ENCODE measurements at places on chromosomes 6 and 20.
A peak's percentile ranks its signal among the peaks of the same experiment; 100 is the strongest.

- DNase-seq = no peak
Observed at GRCh38 chr20:6886065-6886729, 118.7 kb downstream of the BMP2 start.

GRCh38 chr6:15296249-15296648 lies 50.4 kb downstream of the JARID2 start:
- no peak for DNase-seq

DNA sequence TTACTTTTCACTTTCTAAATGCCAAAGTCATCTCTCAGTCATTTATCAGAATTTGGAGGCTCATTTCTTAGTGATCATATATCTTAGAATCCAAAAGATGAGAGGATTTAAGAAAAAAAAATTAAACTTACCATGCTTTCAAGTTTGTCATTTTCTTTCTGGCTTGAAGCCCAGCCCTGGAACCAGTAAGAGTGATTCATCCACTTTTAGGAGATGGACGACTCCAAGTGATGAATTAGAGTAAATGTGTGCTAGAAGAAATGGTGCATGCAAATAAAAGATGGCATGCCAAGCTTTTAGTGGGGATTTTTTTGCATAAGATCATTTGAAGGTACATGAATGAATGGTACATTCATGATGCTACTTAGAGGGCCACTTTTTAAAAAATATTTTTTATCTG lies 20.1 kb downstream of the PLCB1 start:
- peak; percentile 46 for DNase-seq

- DNase-seq = no peak
Observed at GRCh38 chr20:10898552-10898951, 224.8 kb upstream of the JAG1 start.
